Small intestine (tissue), 16 donors: ENCODE measurements at places on chromosomes 6 and 20.

DNA sequence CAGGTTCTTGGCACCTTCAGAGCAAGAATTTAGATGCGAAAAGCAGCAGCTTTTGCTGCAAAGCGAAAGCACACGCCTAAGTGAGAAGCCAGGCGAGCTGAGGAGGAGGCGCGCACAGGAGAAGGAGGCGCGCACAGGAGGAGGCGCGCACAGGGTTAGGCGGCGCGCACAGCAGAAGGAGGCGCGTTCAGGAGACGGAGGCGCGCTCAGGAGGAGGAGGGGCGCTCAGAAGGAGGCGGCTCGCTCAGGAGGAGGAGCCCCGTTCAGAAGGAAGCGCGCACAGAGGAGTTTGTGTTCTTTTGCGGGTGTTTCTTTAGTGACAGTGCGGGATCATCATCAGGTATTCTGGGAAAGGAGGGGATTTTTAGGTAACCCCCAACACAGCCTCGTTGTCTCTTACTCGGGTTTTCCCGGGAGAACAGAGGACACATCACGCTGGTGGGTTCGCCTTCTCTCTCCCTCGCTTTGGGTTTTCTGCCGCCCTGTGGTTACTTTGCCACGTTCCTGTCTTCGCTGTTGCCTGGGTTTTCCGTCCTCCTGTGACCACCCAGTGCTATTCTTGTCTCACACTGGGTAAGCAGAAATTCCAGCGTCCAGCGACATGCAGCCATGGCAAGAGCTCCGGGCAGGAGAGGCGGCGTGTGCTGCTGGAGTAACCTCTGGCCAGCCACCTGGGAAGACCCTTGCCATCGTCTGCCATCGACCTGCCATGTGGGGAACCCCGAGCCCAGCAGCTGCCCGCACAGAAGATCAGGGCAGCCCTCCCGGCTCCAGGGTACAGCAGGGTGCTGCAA is 47.0 kb downstream of the WDR27 start:
- DNase-seq = peak; percentile 81

- DNase-seq = no peak
Measured at GRCh38 chr20:46631874-46632446, 19.3 kb downstream of the SLC13A3 start.

- peak; percentile 42 for DNase-seq
Measured at GRCh38 chr6:52611833-52612232, 35.0 kb upstream of the TRAM2 start.

- no peak for DNase-seq
Measured at GRCh38 chr6:90285042-90285481, 11.6 kb downstream of the BACH2 start.

- no peak for DNase-seq
Measured at GRCh38 chr6:164842085-164842484, 467.3 kb downstream of the C6orf118 start.

DNA sequence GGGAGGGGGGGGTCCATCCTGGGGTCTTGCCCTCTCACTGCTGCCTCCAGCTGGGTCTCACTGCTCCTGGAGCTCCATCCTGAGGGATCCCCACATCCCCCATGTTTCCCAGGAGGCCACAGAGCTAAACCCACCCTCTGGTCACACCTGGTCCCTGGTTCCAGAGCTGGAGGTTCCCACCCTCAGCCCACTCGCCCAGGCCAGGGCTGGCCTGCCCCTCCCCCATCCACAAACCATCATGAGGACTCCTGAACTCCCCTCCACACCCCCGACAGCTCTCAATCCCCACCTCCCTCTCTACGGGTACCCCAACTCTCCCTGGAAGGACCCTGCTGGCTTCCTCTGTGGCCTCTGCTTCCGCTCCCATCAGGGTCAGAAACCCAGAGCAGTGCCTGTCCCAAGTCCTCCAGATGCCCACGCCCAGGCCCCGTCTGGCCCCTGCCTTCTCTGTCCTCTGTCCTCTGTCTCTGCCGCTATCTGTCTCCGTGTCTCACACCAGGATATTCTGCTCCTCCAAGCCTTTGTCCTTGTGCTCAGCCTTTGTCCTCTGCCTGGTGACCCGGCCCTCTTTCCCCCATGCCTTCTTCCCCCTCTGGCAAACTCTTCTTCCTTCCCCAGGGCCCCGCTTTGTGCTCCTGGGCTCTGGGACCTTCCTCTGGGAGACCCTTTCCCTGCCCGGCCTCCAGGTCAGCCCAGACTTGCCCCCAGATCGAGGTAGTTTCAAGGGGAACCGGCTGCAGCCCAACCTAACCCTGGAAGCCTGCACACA is 74.0 kb downstream of the SRC start:
- no peak for DNase-seq

- no peak for DNase-seq
Measured at GRCh38 chr20:24388828-24389380, 80.5 kb upstream of the SYNDIG1 start.

DNA sequence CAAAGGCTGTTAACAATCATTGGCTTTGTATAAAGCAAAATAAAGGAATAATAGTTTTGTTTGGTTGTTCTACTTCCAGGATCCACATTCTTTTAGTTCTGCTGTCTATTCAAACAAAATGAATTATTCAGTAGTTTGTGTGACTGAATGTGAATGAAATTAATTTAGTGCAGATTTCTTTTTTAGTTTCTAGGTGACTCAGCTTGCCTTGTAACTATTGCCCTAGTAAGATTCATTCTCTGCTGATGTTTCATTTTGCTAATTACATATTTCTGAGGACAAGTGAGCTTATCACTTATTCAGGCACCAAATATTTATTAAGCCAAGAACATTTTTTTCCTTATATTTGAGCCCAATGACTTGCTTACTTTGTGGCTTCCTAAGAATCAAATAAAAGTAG is 46.5 kb upstream of the RIPOR2 start:
- no peak for DNase-seq

DNA sequence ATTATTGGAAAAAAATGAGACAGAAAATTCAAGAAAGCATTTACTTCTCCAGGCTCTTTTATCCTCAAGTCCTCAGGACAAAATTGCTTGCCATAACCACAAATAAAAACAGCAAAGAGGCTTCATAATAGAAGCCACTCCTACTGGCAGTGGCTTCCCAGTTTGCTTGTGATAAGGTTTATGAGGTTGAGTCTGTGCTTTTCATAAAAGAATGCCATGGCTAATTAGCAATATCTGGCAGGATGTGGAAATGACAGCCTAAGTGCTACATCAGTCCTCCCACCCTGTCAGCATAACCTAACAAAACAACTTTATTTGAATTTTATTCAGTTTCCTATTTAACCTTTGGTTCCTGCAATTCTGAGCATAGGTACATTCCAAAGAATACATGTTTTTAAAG is 80.9 kb upstream of the HTR1E start:
- no peak for DNase-seq

- no peak for DNase-seq
Measured at GRCh38 chr6:116327803-116328527, 42.8 kb upstream of the DSE start.

- peak; percentile 89 for DNase-seq
Measured at GRCh38 chr6:53734473-53735299, 60.1 kb upstream of the LRRC1 start.

GRCh38 chr20:35871259-35871771 is 83.0 kb downstream of the SCAND1 start:
- DNase-seq = no peak

DNA sequence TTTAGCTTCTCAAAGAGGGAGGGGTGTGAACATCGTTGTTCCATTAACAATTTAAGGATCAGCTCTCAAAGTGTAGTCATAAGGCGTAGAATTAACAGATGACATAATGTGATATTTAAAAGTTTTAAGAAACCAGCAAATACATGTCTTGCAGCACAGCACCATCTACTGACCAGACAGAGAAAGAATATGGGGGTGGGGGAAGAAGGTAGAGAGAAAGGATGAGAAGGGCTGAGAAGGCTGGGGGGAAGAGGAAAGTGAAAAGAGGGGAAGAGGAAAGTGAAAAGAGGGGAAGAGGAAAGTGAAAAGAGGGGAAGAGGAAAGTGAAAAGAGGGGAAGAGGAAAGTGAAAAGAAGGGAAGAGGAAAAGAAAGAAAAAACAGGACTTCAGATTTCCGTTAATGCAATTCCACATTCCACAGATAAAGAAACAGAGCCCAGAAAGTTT is 80.9 kb downstream of the HAO1 start:
- peak; percentile 15 for DNase-seq

DNA sequence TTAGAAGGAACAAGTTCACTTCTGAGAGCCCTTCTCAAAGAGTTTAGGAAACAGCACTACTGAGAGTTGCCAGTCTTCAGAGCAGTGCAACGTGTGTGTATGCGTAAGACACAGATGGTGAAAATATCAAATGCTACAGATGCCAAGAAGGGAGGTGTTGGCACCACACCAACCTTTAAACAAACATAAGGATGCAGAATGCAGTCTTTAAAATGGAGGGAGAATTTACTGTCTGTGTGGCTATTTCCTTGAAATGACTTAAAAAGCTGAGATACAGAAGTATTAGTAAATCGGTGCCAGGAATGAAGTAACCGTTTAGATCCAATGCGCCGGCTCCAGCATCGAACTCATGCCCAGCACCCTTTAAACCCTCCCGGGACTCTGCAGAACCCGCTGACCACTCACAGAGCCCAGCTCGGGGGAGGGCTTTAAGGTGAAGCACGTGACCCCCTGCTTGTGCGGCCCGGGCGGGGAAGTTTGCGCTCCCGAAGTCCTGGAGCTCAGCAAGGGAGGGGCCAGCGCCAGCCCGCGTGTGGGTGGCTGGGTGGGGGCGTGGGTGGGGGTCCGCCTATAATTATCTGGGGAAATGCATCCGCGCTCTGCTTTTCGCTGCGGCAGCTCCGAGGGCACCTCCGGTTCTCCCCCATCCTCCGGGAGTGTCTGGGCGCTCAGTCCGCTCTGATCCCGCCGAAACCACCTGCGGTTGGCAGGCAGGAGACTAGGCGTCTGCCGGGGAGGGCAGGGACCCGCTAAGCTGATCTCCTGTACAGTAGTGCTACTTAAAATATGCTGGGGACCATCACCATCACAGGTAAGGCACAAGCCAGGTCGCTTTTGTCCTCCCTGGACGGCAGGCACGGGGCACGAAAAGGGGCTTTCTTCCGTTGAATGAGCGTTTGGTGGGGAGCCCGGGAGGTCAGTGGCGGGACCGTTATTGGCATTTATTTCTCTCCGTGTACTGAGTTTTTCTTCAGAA is 66.0 kb downstream of the ZBTB2 start:
- DNase-seq = peak; percentile 48

GRCh38 chr6:25370178-25371036 is 91.2 kb downstream of the CARMIL1 start:
- peak; percentile 62 for DNase-seq

DNA sequence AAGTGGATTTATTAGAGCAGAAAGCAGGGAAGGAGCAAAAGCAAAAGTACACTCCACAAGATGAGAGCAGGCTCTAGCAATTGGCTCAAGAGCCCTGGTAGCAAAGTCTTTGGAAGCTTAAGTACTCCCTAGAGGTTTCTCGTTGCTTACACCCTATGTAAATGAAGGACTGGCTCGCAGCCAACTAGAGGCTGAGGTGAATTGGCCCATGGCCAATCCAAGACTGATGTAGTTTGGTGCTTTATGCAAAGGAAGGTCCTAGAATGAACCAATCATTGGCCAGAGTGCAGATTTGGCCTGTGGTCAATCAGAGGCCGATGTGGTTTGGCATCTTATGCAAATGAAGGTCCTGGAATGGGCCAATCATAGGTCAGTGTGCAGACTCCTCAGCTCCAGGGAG is 191.3 kb upstream of the ARID1B start:
- no peak for DNase-seq

DNA sequence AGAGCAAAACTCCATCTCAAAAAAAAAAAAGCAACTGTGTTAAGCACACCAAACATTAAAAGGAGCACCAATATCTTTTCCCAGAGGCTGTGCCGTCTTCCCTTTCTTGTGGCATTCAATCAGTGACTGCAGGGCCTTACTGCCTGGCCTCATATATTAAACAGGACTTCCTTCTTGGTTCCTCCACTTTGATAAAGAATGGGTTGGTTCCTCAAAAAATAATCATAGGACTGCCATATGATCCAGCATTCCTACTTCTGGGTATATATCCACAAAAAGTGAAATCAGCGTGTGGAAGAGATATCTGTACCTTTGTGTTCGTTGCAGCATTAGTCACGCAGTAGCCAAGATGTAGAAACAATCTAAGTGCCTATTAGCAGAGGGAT is 40.3 kb upstream of the GFOD1 start:
- DNase-seq = no peak

DNA sequence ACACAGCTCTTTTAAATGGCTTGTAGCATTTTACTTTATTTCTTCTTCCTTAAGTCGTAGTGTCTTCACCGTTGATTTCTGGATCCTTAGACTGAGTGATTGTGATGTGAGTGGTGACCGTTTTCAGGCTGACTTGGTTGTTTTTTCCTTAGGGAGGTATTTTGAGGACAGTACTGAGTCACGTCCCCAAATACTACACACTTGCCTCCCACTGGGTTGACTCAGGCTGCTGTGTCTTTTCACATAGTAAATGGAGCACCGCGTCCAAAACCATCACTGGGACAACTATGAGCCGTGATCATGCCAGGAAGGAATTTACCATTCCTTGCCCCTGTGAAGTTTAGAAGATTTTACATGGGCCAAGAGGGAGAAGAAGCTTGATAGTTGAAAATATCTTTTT is 174.1 kb downstream of the FARS2 start:
- DNase-seq = no peak

DNA sequence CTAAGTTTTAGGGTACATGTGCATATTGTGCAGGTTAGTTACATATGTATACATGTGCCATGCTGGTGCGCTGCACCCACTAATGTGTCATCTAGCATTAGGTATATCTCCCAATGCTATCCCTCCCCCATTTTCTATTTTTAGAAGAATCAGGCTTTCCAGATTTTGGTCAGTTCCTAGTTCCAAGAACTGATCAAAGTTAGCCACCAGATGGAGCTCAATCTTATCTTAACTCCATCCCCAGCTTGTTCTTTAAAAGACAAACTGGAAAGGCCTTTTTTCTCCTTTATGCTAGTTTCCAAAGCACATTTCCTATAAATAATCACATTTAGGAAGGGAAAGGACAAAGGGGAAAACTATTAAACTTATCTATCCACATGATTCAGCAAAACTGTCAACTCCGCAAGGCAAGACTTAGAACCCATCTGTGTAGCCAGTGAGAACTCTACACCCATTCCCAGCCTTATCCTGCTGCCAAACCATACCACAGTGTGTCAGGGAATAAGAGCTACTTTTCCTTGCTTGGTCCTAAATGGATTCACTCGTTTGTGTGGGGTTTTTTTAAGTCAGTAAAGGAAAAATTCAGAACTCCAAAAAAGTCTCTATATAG is 22.8 kb upstream of the KHDC1 start:
- peak; percentile 14 for DNase-seq

DNA sequence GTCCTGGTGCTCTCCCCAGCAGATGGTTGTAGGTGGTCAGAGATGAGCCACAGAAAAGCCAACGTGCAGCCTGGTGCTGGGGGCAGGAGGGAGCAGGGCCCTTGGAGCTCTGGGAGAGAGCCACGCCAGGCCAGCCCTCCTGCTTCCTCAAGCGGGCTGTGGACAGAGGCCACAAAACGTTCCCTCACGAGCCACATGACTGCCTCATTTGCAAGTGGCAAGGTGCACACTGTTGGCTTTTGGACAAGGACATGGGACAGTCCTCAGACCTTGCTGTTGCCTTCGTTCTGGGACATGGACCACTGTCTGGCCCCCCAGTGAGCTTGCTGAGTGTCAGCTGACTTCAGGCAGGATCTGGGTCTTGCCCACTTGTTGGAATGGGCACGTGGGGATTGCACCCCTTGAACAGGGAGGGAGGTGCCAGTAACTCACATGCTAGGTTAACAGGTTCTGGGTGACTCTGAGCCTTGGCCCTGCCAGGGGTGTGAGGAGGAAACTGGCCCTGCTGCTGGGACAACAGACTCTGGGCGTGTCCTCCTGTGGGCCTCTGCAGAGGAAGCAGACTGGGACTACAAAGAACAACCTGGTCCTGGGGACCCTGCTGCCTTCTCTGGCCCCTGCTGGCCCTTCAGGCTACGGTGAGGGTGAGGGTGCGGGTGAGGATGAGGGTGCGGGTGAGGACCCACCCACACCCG is 2.6 kb downstream of the SLCO4A1 start:
- peak; percentile 23 for DNase-seq

- DNase-seq = no peak
Measured at GRCh38 chr6:158086504-158087223, 81.4 kb downstream of the SERAC1 start.
